IMR-90 (cell line): ENCODE measurements at places on chromosomes 13 and 19.
A peak's percentile ranks its signal among the peaks of the same experiment; 100 is the strongest.

DNA sequence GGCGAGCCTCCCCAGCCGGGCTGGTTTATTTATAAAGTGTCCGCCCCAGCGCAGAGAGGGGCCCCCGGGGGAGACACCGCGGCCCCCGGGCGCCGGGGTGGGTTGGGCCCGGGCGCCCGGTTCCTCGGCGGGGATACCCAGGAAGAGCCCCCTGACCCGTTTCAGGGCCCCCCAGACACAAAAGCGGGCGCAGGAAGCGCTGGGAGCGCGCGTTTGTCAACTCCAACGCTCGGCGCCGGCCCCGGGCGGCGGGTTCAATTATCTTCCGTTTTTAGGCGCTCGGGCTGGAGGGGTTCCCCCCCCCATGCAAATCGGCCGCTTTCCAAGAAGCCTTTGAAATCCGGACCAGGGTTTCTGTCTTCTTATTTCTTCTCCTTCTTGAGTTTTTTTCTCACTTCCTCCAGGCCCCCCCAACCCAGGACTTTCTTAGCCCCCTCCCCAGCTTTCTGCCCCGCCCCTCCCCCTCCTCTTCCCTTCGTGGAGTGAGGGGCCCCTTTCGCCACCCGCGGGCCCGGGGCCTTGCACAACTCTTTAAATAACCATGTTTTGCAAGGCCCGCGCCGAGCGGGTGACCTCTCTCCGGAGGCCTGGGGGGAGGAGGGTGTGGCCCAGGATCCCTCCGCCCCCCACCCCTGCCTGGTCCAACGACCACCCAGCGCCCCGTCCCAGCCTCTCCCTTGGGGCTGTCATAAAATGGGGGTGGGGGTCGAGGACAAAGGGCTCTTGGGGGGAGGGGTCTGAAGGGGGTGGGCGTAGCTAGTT lies 935 bp downstream of the ARID3A start:
- DNase-seq: no peak

DNA sequence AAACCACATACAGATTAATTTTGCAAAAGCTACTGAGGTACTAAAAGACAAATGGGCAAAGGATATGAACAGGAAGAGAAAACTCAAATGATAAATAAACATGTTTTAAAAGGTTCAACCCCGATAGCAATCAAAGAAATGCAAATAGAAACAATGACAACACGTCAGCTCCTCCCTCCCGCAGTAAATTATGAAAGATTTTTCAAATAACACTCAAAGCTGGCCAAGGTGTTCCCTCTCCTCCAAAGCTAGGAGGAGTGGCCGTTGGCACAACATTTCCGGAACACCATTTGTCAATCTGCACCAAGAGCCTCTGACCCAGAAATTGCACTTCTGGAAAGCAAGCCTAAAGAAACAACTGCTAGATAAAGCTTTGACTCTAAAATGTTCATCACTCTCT lies 28.3 kb downstream of the INSR start:
- no peak for DNase-seq

- DNase-seq: peak; percentile 84
Observed at GRCh38 chr13:111006506-111007031, 91.7 kb upstream of the ANKRD10 start.

GRCh38 chr13:23639674-23640073 lies 69.5 kb downstream of the TNFRSF19 start:
- no peak for DNase-seq
